SHP77 treated with DMSO at 0.1 percent for 48 hours (cell line): ENCODE measurements at places on chromosomes 13 and 19.

DNA sequence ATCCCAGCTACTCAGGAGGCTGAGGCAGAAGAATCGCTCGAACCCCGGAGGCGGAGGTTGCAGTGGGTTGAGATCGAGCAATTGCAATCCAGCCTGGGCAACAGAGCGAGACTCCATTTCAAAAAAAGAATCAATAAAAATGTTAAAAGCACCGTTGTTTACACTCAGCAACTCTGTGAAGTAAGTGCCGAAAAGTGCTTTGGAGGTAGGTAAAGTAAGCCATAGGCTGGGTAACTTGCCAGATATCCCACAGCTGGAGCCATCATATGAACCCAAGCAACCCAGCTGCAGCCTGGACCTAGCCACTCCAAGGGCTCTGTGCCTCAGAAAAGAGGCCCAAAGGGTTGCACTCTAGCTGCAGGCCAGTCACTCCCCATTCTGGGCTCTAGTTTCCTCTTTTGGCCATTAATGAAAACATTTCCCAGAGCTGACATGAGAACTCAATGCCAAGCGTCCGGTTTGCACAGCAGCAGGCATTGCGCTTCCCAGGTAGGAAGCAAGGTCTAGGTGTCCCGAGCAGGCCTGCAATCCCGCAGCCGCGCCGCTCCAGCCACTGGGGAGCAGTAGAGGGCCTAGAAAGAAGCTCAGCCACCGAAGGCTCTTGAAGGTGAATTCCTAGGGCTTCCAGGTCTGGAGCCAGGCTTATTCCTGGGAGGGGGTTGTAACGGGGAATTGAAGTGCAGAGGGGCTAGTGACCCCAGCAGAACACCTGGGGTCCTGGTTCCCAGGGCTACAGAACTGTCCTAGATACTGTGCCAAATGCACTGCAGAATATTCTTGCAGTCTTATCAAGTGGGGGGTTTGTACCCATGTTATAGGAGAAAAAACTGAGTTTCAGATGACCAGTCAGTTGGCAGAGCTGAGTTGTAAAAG lies 4.1 kb upstream of the CD79A start:
- peak; percentile 38 for DNase-seq

- DNase-seq: no peak
Observed at GRCh38 chr19:42140125-42140754, 8.0 kb upstream of the POU2F2 start.

- no peak for DNase-seq
Observed at GRCh38 chr19:35214766-35215422, 13.6 kb downstream of the FAM187B start.

DNA sequence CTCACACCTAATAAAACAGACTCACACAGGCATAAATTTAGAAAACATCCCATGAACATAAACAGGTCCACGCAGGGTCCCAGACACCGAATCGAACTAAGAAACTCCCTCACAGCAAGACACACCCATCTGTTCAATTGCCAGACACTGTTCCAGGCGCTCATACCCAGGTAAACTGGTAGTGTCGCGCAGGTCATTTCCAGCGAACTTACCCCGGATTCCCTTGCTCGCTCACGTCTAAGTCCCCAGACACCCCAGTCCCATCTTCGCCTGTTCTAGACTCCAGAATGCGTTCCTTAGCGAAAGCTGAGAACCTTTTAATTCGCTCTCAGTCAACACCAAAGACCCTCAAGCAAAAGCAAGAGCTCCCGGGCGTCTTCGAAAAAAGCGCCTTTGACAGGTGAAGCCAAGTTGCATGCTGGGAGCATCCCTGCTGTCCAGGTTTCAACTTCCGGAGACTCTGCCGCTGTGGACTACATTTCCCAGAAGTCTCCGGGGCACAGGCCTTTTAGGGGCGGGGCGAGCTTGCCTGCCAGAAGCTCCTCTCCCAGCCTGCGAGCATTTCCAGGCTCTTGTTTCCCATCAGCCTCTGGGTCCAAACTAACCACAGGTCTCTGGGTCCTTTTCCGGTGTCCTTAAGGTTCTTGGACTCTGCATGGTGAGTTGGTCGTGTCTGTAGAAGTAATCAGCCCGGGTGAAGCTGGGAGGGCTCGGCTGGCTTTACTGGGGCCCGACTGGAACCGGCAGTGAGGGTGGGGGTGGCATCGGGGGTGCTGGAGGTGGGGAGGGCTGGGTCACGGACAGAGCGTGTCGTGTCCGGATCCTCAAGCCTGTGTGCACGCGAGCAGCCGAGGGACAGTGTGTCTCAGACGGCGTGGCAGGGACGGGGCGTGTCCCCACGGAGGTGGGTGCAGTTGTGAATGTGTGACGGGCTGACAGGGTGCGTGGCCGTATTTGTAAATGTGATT lies at the start of gene ZNF283:
ZNF283 (plus strand) TSS at position 535 of the 968 bp plus-strand sequence. CDS start 6,184 bp downstream, outside the sequence.
- peak; percentile 68 for DNase-seq

DNA sequence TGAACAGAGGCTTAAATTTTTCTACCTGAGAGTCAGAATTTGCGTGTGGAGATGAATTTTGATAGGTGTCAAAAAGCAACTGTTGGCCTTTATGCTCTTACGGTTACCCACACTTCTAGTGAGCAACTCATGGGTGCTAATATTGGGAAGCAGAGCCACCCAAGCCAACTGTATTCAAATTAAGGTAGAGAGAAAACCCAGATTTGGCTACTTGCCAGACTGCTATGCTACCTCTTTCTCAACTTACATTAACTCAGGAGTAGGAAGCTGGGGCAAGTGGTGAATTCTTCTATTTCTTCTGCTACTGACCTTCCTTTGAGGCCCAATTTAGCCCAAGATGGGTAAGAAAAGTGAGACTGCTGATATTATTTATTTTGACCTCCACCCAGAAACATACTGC lies 83.9 kb downstream of the OLFM4 start:
- peak; percentile 21 for DNase-seq

- DNase-seq: no peak
Observed at GRCh38 chr19:2727640-2727944, 6.4 kb upstream of the DIRAS1 start.

DNA sequence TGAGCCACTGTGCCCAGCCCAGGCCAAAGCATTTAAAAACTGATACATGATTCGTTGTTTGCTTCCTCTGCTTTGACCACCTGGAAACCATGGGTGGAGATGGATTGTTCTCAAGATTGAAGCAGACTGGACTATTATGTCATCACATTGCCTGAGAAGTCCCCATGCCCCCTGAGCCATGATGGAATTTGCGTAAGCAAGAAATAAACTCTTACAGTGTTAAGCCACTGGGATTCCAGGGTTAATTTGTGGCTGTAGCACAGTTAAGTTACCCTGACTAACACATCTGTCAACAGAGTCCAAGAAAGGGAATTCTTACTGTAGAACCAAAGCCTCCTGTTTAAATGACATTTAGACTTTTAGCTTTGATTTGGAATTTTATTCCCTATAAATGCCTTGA lies 19.4 kb upstream of the DHRS12 start:
- DNase-seq: no peak

- no peak for DNase-seq
Observed at GRCh38 chr13:108586826-108587225, 42.6 kb upstream of the MYO16 start.

DNA sequence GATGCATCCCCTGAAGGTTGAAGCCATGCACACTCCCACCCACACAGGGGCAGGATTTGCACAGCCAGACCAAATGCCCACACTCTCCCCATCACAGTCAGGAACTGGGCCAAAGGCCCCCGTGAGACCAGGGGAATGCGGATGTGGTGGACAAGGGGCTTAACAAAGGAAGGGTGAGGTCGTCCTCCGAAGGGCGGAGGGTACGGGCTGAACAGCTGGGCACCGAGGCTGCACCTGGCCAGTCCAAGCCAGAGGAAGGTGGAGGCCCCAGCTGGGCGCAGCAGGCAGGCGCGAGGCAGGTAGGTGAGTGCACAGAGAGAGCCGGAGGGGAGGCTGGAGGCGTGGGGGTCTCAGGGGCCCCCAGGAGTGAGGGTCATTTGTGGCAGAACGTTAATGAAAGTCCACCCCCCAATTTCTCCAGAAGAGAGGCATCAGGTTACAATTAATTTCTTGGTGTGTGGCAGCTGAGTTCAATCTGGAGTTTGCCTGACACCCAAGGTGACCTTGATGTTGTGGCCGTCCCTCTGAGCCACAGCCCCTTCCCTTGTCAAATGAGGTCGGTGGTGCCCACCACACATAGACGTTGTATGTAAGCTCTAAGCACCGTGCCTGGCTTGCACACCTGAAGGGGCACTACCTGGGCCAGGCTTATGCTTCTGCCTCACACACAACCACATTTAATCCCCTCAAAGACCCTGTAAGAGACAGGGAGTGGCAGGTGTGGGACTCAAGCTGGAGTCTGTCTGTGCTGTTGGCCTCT lies 2.9 kb downstream of the KLK15 start:
- no peak for DNase-seq

- DNase-seq: no peak
Observed at GRCh38 chr19:35170359-35171061, 16.0 kb downstream of the FXYD5 start.

GRCh38 chr13:79782541-79783205 lies 301.7 kb downstream of the NDFIP2 start:
- DNase-seq: peak; percentile 90

- DNase-seq: no peak
Observed at GRCh38 chr19:14616407-14616806, 33.5 kb downstream of the CLEC17A start.

- no peak for DNase-seq
Observed at GRCh38 chr13:30108216-30108912, 199.0 kb downstream of the KATNAL1 start.

DNA sequence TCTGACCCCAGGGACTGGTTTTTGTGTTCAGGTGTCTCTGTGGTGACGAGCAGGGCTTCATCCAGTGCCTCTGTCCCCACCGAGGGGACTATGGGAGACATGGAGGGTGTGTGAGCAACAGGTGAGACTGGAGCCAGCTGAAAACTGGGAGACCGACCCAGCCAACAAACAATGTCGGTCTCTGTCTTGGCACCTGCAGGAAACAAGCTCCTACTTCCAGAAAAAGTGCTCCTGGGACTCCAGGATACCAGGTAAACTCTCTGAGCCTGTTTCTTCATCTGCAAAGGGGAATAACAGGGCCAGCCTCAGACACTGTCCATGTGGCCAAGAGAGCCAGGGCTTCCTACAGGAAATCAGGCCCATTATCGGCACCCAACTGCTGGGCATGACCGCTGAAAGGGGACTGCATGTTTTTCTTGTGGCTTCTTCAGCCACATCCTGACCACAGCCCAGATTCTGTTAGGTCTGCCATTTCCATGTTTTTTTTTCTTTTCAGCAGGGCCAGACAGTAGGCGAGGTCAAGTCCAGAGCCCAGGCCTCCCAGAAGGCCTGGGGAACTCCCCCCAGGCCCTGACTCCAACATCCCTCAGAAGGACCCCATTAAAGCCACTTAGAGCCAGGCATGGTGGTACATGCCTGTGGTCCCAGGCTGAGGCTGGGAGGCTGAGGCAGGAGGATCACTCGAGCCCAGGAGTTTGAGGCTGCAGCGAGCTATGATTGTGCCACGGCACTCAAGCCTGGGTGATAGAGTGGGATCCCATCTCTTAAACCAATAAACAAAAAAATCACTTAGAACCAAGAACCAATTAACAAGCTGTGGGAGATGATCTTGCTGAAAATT lies 836 bp upstream of the BST2 start:
- DNase-seq: no peak

DNA sequence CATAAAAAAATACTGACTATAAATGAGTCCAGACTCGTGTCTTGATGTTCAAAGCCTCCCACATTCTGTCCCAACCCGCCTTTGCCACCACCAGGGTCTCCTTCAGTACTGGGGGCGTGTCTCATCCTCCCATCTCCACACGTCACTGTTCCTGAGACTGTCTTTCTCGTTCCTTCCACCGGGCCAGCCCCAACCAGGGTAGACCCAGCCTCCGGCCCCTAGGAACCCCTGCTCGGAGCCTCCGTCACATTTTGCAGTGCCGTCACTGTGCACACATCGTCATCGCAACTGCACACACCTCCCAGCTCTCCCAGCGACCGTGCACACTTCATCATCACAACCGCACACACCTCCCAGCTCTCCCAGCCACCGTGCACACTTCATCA lies 73.4 kb downstream of the SPACA7 start:
- no peak for DNase-seq

DNA sequence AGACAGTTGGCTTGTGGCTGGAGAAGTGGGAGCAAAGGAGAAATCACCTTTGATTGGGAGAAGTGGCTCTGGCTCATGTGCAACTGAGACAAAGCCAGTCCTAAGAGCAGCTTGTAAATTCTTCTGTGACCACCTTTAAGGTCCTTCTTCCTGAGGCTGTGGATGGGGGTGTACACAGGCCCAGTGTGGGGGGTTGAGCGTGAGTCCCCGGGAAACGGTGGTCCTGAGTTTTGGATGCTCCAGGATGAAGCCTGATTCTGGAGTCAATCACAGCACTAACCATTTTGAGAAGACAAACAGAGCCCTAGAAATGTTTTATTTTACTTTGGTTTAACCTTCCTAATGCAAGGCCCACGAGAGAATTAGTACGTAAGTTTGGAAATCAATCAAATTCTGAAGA lies 3.9 kb upstream of the CEBPA start:
- no peak for DNase-seq

DNA sequence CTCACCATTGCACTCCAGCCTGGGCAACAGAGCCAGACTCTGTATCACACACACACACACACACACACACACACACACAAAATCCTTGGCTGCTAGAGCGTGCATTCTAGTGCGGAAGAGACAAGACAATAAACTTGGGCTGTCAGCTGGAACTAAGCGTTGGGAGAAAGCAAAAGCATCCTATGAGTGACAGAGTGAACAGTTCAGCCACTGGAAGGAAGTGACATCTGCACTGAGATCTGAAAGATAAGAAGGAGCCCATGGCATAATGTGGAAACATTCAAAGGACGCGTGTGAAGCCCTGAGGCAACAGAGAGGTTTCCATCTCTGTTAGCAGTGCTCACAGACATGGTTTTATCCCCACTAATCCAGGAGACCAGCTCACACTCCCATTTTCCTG lies 3.5 kb upstream of the SLC1A5 start:
- DNase-seq: no peak

DNA sequence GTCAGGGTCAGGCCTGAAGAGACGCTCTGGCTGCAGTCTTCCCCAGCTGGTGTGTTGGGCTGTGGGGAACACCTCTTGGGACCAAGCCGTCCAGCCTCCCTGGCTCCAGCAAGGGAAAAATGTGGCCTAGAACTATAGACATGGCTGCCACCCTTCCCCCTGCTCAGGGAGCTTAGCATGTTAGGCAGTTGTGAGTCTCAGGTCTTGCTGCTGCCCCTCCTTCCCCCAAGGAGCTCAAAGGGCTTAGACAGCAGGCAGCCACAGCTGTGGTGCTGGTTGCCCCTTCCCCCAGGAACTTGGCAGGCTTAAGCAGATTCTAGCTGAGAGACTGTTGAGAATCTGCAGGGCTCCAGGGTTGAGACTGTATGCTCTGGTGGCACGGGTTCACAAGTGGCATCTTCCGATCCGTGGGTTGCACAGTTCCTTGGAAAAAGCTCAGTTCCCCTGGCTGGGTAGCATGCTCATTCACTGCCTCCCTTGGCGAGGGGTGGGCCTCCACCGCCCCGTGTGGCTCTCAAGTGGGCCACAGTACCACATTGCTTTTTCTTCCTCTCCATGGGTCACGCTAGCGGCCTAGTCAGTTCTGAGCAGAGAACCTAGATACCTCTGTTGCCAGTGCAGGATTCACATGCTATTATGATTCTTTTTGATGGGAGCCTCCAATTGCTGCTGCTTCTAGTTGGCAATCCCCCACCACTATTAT lies 1258.6 kb downstream of the OLFM4 start:
- DNase-seq: no peak

GRCh38 chr19:15124572-15125231 lies 17.5 kb downstream of the SYDE1 start:
- no peak for DNase-seq

GRCh38 chr13:99434258-99434788 lies 66.9 kb upstream of the TM9SF2 start:
- no peak for DNase-seq
